ENCODE measurements at places on chromosomes 11 and 22.

DNA sequence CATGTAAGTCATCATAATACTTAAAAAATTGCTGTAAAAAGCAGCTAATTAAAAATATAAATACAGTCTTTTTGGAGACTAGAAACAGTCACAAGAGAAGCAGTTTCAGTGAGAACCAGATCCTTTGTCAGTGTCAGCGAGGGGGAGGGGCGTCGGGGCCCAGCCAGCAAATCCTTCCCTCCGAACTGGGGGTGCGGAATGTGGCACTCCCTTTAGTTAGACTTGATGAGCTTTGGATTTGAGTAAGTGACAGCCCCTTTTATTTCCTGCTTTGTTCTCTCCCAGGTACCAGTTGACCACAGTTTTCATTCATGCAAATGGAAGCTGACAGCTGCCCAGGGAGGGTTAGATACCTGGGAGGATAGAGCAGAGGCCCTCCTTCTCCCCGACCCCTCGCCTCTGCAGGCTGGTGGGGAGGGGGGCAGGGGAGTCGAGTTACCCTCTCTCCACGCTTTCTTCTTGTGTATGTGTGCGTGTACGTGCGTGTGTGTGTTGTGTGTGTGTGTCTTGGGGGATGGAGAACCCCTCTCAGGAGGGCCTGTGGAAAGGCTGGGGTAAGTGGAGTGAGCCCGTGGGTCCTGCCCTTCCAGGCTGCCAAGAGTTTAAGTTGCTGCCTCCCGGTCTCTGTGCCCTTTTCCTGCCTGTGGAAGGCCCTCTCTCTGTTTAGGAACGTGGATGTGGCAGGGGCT is 38.3 kb downstream of the PTPRJ start:
- no peak for DNase-seq

DNA sequence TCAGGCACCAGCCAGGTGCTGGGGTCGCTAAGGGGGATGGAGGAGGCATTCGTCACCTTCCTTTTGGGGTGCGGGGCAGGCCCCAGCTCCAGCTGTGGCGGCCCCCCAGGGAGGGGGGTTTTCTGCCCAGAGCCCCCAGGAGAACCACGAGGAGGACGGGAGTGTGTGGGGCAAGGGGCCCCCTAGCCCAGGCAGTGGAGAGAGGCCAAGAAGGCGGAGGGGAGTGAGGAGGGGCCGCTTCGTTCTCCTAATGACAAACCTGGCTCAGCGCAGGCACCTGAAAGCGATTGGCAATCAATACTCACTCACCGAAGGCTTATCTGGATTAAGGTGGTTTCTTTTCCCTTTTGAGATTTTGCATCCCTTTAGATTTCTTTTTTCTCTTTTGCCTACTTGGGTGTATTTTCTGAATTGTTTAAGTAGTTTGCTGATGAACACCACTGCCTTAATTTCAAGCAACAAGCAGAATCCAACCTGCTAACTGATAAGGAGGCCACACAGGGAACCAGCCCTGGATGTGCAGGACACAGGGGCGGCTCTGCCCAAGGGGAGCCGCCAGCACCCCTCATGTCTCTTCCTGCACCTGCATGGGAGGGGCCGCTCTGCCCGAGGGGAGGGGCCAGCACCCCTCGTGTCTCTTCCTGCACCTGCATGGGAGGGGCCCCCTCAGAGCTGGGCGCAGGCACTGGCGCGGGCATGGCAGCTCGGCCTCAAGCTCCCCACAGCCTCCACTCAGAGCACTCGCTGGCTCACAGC is 122.3 kb downstream of the BRD1 start:
- no peak for DNase-seq

DNA sequence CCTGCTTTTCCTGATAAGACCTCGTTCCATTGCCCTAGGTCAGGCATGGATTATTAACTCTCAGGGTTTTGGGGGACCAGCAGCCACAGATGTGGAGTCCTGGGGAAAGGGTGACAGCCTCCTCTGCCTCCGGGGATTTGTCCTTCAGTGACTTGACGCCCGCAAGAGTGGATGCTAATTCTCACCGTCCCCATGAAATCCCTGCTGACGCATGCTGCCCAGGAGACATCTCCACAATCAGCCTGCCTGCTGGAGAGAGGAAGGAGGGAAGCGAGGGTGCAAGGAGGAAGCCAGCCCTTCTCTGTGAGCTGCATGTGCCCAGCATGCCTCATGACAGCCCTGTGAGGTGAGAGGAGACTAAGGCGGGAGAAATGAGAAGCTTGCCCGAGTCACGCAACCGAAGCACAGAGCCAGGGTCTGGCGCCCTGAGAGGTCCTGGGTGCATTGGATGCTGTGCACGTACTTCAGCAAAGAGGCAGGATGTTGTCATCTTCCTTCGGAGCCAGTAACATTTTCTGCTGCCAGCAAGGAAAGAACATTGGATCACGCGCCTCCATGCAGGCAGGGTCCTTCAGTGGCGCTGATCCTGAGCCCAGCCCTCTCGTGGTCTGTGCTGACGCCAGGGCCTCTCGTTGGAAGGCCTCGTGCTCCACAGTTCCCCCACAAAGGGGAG is 27.3 kb upstream of the KRTAP5-6 start:
- no peak for DNase-seq

GRCh38 chr11:61587541-61587941 is 6.7 kb upstream of the SYT7 start:
- DNase-seq = no peak

GRCh38 chr22:45878901-45879551 is 97.9 kb downstream of the WNT7B start:
- DNase-seq = no peak

DNA sequence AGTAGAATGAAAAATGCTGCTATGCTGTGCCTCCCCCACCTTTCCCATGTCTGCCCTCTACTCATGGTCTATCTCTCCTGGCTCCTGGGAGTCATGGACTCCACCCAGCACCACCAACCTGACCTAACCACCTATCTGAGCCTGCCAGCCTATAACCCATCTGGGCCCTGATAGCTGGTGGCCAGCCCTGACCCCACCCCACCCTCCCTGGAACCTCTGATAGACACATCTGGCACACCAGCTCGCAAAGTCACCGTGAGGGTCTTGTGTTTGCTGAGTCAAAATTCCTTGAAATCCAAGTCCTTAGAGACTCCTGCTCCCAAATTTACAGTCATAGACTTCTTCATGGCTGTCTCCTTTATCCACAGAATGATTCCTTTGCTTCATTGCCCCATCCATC is 14.9 kb upstream of the HBE1 start:
- no peak for DNase-seq
